COLO829 (cell line): ENCODE measurements at places on chromosomes 5 and 9.

GRCh38 chr9:110099236-110100095, 108.5 kb downstream of the C9orf152 start:
- no peak for DNase-seq

DNA sequence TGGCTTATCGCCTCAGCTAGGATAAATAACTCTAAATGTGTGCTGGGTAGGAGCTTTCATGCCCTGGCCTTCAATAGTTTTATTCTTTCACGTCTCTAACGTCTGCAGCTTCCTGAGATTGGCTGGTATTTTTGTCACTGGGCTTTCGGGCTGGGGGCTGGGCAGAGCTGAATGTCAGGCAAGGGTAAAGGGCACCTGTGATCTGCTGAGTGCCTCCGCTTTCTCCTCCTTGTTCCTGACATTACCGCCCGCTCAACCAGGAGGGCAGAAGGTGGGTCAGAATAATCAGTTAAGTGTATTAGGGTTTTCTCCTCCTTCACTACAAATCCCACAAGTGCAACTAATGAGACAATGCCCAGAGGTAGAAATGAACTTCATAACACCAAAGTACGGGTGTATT, 216.6 kb downstream of the TSSK1B start:
- DNase-seq, result no peak

GRCh38 chr9:8337834-8338766, 538.5 kb upstream of the DMAC1 start:
- DNase-seq, result no peak

DNA sequence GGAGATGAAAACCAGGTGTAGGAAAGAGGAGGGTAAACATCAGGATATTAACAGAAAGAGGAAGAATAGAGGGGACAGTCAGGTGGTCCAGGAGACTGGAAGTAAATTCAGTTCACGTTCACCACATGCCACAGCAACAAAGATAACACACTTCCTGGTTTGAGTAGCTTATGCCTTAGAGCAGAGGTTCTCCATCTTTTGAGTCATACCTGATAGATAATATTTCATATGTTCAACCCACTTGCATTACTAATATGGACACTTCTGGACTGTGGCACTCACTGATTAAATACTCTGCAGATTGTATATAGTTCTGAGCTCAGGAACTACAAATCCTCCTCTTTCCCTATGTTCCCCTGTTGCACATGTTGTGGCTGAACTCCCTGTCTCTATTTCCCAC, 179.9 kb upstream of the NR3C1 start:
- DNase-seq, result no peak

- no peak for DNase-seq
Observed at GRCh38 chr9:128342971-128343680, 2.8 kb downstream of the SLC27A4 start.

DNA sequence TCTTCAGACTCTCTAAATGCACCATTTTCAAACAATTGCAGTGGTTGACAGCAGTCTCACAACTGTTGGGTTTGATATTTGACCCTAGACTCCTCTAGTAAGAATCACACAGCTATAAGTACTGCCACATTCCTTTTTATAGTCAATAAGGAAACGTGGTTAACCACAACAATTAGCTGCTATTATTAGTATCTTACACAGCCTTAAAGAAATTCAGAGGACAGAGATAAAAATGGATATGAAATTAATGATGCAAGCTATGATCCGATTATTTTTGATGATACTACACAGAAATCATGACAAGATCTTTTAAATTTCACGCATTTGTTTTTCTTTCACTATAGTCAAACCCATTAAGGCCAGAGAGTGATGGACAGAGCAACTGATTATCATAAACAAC, 288.6 kb upstream of the C9orf72 start:
- no peak for DNase-seq
